ENCODE measurements at places on chromosomes 1 and 21.

GRCh38 chr1:194133152-194133551, 946.7 kb upstream of the B3GALT2 start:
- DNase-seq, result no peak

- DNase-seq, result no peak
Observed at GRCh38 chr21:43916691-43917514, 51.9 kb downstream of the AGPAT3 start.

DNA sequence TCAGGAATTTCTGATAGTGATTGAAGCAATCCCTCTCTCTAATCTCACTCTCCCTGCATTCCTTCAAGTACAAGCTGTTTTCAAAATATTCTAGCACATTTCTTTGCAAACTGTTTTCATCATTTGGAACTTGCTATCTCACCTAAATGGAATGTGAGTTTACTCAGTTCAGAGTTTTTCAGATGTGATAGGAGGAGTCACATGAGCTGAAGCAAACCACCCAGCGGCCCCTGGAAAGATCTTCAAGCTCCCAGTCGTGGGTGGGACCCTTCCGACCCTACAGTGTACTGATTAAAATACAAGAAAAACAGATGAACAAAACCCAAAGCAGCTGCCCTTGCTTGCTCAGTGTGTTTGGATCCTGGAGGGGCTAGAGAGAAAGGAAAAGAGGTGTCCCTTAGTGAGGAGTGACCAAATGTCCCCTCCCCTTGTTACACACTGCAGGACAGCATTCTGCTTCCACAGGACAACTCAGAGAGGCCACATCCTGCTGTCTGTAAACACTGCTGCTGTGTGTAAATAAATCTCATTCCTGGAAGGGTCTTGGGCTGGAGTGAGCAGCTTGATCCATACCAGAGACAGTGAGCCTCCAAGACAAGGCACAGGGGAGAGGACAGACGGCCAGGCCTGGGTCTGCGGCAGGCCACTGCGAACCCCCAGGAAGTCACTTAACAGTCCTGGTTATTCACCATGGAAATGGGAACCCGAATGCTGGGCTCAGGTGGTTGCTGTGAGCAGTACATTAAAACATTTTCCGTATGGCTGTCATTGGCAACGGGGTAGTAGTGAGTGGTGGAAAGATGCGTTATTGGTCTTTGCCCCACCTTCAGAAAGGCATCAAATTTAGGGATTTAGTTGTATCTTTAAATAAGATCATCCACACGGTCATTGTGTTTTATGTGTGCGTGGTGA, 229.2 kb downstream of the RHOU start:
- no peak for DNase-seq

GRCh38 chr1:147077936-147078605, 94.2 kb downstream of the PRKAB2 start:
- no peak for DNase-seq

GRCh38 chr1:198601936-198602889, 36.6 kb upstream of the PTPRC start:
- no peak for DNase-seq

DNA sequence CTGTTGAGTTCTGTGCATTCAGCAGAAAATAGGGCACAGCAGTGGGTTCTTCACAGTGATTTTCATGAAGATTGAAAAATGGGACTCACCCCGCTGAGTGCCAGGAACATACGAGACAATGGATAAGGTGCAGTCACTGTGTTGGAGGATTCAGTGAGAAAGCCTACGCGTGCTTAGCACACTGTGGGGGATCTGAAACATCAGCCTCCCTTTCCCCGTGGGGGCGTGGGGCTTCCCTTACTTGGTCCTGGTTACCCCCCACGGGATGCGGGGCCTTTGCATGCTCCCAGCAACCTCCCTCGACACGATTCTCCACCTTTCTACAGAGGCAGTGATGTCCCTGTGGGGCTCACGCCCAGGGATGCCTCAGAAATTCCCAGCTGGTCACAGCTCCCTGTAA, 252.2 kb upstream of the C1orf174 start:
- no peak for DNase-seq

GRCh38 chr1:10556430-10557005, 81.8 kb downstream of the PEX14 start:
- no peak for DNase-seq

DNA sequence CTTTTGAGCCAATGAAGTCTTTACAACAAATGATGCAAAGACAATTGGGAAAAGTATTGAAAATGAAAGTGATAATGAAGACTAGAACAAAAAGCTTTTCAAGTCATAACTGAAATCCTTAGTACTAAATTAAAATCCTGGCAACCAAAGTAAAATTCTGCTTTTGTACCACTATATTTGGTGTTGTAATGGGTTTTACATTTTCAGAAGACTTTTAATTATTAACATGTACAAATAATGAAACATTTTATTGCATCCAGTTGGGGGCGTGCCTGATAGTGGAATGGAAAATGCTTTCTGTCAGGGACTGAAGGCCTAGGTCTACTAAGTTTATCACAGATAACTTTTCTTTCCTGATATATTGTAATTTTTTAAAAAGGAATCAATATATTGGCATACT, 89.4 kb downstream of the SDCCAG8 start:
- DNase-seq, result no peak

DNA sequence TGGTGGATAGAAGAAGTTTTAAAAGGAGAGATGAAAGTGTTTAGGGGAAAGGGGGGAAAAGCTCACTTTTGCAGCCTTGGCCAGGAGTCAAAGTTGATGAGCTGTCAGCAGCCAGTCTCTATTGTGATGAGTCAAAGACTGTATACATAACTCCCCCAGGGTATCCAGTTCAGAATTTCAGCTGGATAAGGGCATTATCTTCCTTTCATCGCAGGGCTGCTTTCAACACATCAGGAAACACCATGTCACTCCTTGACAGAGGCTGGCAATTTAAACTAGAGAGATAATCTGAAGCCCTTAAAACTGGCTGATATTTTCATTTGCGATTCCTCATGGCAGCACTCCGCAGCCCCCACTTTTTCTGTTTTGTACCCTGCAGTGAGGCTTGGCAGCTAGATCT, 328.5 kb downstream of the TBX15 start:
- no peak for DNase-seq

- DNase-seq, result no peak
Observed at GRCh38 chr1:230280054-230280795, 145.9 kb downstream of the PGBD5 start.

GRCh38 chr21:44085491-44086321, 21.5 kb upstream of the PWP2 start:
- no peak for DNase-seq

DNA sequence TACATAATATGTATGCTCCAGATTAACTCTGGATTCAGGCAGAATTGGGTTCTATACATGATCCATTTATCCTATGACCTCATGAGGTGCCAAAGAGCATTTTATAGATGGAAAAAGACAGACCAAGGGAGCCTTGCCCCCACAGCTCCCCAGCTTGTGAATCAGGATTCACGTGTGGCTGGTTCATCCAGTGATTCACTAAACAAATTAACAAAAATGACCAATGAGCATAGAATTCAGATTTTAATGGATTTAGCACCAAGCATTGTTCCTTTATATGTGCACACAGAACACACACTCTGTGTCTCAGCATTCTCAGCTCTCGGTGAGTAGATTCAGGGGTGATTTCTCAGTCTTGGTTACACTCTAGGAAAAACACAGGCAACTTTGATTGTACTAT, 51.7 kb upstream of the BARHL2 start:
- DNase-seq, result no peak

- no peak for DNase-seq
Observed at GRCh38 chr1:201241736-201242135, 41.6 kb upstream of the PKP1 start.

DNA sequence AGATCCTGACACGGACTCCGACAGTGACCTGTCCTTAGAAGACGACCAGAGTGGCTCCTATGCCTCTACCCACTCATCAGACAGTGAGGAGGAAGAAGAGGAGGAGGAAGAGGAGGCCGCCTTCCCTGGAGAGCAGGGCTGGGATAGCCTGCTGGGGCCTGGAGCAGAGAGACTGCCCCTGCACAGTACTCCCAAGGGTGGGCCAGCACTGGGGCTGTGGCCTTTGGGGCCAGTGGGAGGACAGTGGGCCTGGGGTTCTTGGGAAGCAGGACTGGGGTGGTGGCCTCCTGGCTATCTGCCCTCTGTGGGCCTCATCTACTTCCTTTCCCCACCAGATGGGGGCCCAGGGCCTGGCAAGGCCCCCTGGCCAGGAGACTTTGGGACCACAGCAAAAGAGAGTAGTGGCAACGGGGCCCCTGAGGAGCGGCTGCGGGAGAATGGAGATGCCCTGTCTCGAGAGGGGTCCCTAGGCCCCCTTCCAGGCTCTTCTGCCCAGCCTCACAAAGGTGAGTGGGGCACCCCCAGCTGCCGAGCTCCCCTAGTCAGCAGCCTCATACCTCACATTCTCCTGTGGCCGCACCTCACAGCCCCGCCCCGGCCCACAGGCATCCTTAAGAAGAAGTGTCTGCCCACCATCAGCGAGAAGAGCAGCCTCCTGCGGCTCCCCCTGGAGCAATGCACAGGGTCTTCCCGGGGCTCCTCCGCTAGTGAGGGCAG, 10.0 kb downstream of the PSRC1 start:
- DNase-seq, result no peak

GRCh38 chr1:154342132-154342531, 16.8 kb downstream of the ATP8B2 start:
- DNase-seq, result no peak

- no peak for DNase-seq
Observed at GRCh38 chr1:193971595-193971994, 785.2 kb upstream of the B3GALT2 start.

DNA sequence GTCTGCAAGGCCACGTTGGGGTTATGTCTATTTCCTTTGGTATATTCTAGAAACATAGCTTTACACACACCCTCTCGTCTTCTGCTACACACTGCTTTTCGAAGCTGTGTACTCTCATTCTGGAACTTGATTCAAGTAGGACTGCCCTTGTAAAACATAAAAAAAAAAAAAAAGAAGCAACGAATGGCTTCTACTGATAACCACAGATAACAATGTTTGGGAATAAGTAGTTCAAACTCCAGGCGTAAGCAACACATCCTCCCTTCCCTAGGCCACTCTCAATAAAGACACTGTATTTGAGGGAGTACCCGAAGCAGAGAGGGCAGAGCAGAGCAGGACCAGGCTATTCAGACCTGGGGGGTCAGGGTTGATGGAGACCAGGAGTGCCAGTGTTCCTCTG, 496.7 kb downstream of the MATN1 start:
- DNase-seq, result no peak

DNA sequence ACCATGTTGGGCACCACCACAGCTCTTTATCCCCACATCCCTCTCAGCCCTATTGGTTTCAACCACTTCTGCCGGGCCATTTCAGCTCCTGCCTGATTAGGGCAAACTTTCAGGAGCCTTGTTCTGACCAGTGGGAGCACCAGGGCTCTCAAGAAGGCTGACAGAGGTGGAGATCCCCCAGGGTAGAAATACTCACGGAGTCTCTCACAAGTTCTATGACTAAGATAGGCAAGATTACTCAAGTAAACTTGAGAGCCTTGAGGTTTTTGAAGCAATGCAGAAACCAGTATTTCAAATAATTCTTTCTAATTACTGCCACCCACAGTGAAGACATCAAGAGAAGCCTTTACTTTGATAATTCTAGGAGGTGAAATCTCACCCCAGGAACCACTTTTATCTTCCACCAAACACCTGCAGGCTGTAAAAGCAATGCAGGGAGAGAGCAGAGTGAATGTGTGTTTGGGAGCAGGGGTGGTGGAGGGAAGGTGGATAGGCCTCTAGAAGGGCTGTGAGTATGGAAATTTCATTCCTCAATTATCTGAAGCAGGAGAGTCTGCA, 6.6 kb upstream of the PTCH2 start:
- DNase-seq, result no peak

GRCh38 chr21:36788120-36788638, 89.3 kb downstream of the SIM2 start:
- DNase-seq, result no peak

DNA sequence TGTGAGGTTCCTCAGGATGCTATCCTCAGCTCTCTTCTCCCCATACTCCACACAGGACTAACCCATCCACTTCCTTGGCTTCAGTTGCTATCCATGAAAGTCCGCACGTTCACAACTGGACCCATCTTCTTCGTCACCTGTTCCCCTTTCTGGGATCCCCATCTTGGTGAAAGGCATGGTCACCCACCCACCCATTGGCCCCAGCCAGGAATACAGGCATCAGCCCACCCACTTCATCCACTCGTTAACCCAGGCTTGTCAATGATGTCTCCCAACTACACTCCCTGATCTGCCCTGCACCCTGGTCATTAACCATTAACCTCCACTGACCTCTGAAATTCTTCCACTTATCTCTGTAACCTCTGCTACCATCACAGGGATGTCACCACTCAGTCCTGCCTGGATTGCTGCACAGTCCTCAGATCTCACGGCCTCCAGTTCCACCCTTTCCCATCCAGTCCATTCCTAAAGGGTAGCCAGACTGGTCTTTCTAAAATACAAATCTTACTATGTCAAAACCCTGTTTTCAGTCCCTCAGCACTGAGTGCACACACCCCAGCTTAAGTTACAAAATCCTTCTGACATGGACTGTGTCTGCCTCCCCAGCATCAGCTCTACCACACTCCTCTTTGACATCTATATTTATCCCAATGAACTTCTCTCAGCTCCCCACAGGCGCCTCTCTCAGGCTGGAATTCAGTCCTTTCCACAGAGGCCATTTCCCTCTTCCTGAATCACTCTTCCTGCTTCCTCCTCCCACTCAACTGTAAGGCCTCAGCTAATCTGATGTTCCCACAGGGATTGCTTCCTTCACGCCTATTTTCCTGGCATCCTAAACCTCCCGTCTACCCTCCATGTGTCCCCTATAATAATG, 10.4 kb downstream of the PGLYRP4 start:
- peak; percentile 42 for DNase-seq

DNA sequence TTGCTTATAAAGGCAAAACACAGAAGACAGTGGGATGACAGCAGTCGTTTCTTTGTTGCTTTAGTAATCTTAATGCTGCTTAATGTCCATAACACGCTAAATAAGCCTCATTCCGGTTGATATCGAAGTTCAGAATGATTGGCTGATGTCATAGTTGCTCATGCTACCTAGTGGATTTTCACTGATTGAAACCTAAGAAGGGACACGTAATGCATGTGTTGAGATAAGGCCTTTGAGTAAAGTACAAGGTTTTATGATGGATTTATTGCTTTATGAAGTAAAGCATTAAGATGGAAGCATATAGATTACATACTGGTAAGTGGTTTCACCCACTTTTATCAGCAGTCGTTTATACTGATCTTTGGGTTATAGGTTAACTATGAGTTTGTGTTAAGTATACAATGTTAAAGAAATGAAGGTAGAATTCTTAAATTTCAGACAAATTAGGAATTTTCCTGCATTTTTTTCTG, 25.1 kb downstream of the IARS2 start:
- DNase-seq, result no peak

DNA sequence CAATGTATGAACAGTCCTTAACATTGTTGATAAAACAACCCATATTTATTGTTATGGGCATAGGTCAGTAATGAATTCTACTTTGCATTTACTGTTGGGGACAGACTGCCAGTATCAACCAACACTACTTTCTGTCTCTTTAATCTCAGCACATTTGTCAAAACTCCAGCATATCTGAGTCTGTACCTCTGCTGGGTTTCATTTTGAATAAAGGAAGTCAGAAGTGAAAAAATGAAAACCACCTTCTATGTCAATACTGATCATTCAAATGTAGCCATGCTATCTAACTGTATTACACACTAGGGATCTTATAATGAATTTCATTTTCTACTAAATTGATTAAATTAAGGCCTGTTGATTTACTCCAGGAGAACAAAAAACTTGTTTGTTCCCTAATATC, 24.2 kb upstream of the CXADR start:
- DNase-seq, result no peak

- DNase-seq, result no peak
Observed at GRCh38 chr1:33142483-33143064, 39.3 kb downstream of the TRIM62 start.
